ENCODE measurements at places on chromosomes 1 and 21. TPM values are rescaled to one million over a fixed set of nuclear protein-coding genes. Genes with fewer than 3 reads are reported as not detected.

The CYP4B1 gene
- 3.0 TPM for total RNA-seq

- DNase-seq = no peak
Measured at GRCh38 chr1:42480921-42481320, 17.8 kb downstream of the CCDC30 start.

GRCh38 chr1:235749755-235750300 is 100.2 kb upstream of the GNG4 start:
- DNase-seq = no peak

GRCh38 chr1:184497959-184498723 is 111.3 kb downstream of the C1orf21 start:
- no peak for DNase-seq

DNA sequence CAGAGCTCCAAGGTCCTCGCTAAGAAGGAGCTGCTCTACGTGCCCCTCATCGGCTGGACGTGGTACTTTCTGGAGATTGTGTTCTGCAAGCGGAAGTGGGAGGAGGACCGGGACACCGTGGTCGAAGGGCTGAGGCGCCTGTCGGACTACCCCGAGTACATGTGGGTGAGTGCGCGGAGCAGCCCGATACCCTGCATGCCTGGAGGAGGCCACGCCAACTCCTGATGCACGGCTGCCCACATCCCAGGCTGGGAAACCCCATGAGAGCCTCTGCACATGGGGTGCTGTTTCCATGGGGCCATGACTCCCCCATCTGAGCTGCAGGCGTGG is 43.0 kb upstream of the TRAPPC10 start:
- DNase-seq = no peak

Data from ovary (tissue), 10 donors.